ENCODE measurements at places on chromosomes 1 and 21. TPM values are rescaled to one million over a fixed set of nuclear protein-coding genes. Genes with fewer than 3 reads are reported as not detected.

DNA sequence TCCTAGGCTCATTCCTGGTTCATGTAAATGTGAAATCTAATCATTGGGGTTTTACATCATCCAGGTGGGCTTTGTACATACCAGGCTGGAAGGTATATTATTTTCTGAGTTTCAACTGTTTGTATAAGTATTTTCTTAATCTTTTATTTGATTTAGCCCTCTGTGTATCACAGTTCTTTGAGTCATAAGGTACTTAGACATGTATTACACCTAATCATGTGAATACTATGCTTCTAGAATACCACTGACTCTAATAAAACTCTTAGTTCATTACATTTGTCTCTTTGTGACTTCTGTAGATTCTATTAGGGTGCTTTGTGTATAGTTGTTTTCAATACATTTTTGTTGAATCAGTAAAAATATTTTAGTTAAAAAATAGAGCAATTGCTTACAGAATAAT is 92.8 kb downstream of the ZFYVE9 start:
- H3K4me1 ChIP-seq: no peaks in the 10 kb centered on the region
- H3K4me3 ChIP-seq: no peak overlapping the region
- no peak for DNase-seq
- H3K27ac ChIP-seq: no peak overlapping the region
- H3K36me3 ChIP-seq: no peaks in the 10 kb centered on the region

GRCh38 chr1:40936931-40937339 is 42.6 kb upstream of the CTPS1 start:
- DNase-seq: no peak
- no peaks in the 10 kb centered on the region for H3K4me1 ChIP-seq
- no peak overlapping the region for H3K4me3 ChIP-seq
- peaks cover 9% of the 10 kb centered on the region for H3K27me3 ChIP-seq
- H3K27ac ChIP-seq: no peak overlapping the region

GRCh38 chr1:14954210-14954609 is 199.3 kb upstream of the TMEM51 start:
- no peaks in the 10 kb centered on the region for H3K36me3 ChIP-seq
- DNase-seq: no peak
- H3K27me3 ChIP-seq: no peaks in the 10 kb centered on the region
- no peaks in the 10 kb centered on the region for H3K4me1 ChIP-seq

DNA sequence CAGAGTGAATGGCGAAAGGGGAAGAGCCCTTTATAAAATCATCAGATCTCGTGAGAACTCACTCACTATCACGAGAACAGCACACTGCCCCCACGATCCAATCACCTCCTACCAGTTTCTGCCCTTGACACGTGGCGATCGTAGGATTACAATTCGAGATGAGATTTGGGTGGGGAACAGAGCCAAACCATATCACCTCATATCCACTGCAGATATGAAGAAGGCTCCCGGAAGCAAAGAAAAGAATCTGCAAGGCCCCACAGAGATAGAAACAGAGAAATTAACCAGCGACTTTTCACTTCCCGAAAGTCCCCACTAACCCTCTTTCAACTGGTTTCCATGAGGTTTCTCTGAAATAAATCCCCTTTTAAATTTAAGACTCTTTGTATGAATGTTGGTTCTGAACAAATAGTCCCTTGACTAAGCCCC is 86.2 kb upstream of the IRF2BP2 start:
- no peaks in the 10 kb centered on the region for H3K27me3 ChIP-seq
- peaks cover 16% of the 10 kb centered on the region for H3K4me1 ChIP-seq
- no peak overlapping the region for H3K4me3 ChIP-seq
- H3K36me3 ChIP-seq: no peaks in the 10 kb centered on the region
- no peak overlapping the region for H3K27ac ChIP-seq

- no peak overlapping the region for H3K4me3 ChIP-seq
- peaks cover 2% of the 10 kb centered on the region for H3K27me3 ChIP-seq
- DNase-seq: no peak
- no peaks in the 10 kb centered on the region for H3K36me3 ChIP-seq
- no peak overlapping the region for H3K27ac ChIP-seq
- peaks cover 4% of the 10 kb centered on the region for H3K4me1 ChIP-seq
Measured at GRCh38 chr1:247542811-247543210, 6.1 kb upstream of the GCSAML start.

- peaks cover 51% of the 10 kb centered on the region for H3K27me3 ChIP-seq
- no peak overlapping the region for H3K4me3 ChIP-seq
- H3K27ac ChIP-seq: no peak overlapping the region
- DNase-seq: no peak
- H3K36me3 ChIP-seq: no peaks in the 10 kb centered on the region
Measured at GRCh38 chr1:156407344-156407743, 38.3 kb downstream of the RHBG start.

DNA sequence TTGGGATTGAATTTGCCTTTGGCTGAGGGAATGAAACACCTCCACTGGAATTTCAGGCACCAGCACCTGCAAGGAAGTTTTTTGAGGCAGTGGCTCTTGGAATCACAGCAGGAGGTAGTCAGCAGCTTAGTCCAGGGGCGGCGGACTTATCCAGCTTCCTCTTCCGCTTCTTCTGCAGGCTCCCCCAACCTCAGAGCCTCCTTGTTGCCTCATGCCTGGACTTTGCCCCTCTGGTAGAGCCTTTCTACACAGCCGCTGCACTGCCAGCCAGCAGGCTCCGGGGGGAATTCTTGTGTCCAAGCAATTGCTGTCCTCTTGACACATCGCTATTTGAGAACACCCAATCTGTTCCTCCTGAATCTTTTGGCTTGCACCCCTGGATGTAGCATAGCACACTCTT is 4.4 kb upstream of the RHEX start:
- DNase-seq: no peak
- peaks cover 1% of the 10 kb centered on the region for H3K36me3 ChIP-seq
- no peak overlapping the region for H3K27ac ChIP-seq
- H3K4me1 ChIP-seq: peaks cover 49% of the 10 kb centered on the region
- no peak overlapping the region for H3K4me3 ChIP-seq

DNA sequence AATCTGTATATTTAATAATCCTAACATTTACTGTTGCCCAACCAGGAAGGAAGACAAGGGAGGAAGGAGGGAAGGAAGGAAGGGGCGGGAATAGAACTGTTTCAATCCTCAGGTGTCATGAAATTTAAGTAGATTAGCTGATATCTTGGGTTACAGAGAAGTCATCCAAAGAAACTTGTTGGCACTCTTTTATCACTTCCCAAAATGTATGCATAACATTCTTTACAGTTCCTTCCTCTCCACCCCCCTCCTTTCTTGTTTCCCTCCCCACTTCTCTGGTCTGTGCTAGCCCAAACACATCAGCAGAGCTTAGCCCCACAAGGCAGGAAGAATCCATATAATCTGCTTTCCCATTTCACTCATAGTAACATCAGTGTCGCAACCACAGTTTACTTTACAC is 110.9 kb downstream of the ESRRG start:
- no peak for DNase-seq
- H3K4me1 ChIP-seq: no peaks in the 10 kb centered on the region
- H3K27me3 ChIP-seq: no peaks in the 10 kb centered on the region
- H3K27ac ChIP-seq: no peak overlapping the region
- H3K36me3 ChIP-seq: no peaks in the 10 kb centered on the region

DNA sequence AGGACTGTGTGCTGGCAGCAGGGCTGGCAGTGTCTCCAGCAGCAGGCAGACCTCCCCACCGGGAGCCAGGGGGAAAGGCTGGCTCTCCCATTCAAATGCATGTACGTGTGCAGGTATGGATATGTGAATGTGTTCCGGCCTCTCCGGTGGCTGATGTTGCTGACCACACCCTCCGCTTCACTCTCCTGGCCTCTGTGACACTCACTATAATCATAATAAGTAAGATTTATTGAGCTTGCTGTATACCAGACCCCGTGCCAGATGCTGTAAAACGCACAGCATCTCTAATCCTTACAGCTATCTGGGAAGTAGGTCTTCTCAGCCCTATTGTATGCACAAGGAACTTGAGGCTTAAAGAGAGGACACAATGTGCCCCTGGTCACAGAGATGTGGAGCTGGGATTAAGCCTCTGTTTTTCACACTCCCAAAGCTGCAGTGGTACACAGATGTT is 20.5 kb upstream of the ARTN start:
- no peaks in the 10 kb centered on the region for H3K27me3 ChIP-seq
- H3K36me3 ChIP-seq: no peaks in the 10 kb centered on the region
- H3K4me3 ChIP-seq: no peak overlapping the region
- H3K27ac ChIP-seq: no peak overlapping the region
- no peak for DNase-seq

GRCh38 chr1:243489681-243490546 is 234.1 kb downstream of the SDCCAG8 start:
- no peaks in the 10 kb centered on the region for H3K27me3 ChIP-seq
- no peak for DNase-seq
- H3K4me1 ChIP-seq: no peaks in the 10 kb centered on the region
- no peak overlapping the region for H3K4me3 ChIP-seq
- no peaks in the 10 kb centered on the region for H3K36me3 ChIP-seq

DNA sequence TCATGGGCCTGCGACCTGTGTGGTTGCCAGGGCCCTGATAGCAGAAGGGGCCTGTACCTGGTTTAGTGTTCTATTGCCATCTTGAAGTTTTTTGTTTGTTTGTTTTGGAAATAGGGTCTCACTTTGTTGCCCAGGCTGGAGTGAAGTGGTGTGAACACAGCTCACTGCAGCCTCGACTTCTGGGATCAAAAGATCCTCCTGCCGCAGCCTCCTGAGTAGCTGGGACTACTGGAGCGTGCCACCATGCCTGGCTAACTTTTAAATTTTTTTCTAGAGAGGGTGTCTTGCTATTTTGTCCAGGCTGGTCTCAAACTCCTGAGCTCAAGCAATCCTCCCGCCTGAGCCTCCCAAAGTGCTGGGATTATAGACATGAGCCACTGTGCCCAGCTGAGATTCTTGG is 72.9 kb downstream of the UBE2T start:
- H3K27me3 ChIP-seq: peaks cover 32% of the 10 kb centered on the region
- H3K4me3 ChIP-seq: no peak overlapping the region
- no peak for DNase-seq

GRCh38 chr1:152343006-152343405 is 16.8 kb downstream of the FLG2 start:
- no peak overlapping the region for H3K27ac ChIP-seq
- peaks cover 24% of the 10 kb centered on the region for H3K27me3 ChIP-seq
- DNase-seq: no peak

LCK gene
- 281 TPM for total RNA-seq

HPCA gene
- total RNA-seq: 0.20 TPM

LPAR3 gene
- total RNA-seq: 0.47 TPM

All from activated T-helper 1 cell treated with anti-CD3 and anti-CD28 coated beads, Interleukin-12 subunit alpha, Interleukin-12 subunit beta, Interleukin-2, Interleukin-4 antibody, amounts not matched to agents 30 ng/mL and 10 ng/mL and 1 ng/mL, durations not matched to agents 14 hours and 24 hours and 36 hours (primary cell).